ENCODE measurements at places on chromosomes 11 and 22.

- DNase-seq = no peak
Observed at GRCh38 chr22:48320683-48321451, 1506.8 kb downstream of the BRD1 start.

DNA sequence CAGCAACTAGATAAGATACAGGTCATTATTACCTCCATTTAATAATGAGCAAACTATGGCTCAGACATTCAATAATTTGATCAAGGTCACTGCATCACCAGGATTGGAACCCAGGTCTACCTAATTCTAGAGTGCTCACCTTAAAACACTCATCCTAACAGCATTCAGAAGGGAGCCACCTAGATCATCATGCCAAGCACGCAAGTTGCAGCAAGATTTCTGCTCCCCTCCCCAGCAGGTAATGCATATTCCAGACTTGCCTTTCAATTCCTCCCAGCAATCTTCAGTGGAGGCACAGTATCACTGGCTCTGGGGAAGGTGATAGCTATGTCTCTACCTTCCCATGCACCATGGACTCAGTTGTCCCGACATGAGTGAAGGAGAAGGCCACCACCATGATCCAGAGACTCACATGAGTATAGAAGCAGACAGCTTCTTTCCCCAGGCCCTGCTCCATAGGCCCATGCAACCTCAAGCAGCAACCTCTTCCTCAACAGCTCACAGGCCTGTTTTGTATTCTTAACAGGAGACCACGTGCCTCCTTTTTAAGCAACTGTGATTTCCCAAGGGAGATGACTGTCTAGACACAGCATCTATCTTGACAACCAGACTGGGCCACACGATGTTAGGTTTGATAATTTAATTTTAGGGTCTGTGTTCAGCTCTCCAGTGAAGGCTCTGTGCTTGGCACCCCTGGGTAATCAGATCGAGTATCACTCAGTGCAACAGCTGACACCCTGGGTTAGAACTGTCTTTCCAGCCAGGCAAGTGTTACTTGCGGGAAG, 36.4 kb downstream of the RAB30 start:
- DNase-seq = no peak

DNA sequence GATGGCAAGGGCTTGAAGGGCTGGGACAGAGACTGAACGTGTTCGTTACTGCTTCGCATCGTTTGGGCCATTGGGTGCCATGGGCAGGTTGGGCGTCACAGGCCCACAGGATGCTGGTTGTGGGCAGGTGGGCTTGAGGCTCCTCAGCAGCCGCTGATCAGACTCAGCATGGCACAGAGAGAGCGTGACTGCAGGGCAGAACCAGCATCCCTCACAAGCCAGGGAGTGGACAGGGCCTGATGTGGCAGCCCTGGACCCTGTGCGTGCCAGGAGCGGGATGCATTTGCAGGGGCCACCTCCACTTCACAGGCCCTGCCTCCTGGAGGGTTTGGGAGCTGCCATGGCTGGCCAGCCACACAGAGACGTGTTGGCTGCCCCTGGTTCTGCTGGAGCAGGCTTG, 1228.3 kb downstream of the BRD1 start:
- DNase-seq = no peak

DNA sequence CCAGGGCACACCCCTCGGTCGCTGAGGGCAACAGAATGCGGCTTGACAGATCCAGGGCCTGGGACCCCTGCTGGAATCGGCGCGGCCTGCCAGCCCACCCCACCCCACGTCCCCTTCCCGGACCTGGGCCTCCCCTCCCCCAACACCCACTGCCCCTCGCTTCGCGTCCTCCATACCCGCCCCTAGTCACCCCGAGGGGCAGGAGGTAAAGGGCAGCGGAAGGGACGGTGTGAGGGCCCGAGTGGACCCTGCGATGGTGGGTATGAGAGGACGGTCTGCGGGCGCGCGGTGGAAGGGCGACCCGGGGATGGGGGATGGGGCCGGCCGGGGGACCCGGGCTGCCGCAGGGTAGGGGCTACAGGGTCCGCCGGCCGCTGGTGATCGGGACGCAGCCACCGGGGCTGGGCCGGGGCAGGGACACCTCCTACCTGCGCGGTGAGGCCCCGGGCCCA, 311 bp downstream of the APBB1 start:
- no peak for DNase-seq

DNA sequence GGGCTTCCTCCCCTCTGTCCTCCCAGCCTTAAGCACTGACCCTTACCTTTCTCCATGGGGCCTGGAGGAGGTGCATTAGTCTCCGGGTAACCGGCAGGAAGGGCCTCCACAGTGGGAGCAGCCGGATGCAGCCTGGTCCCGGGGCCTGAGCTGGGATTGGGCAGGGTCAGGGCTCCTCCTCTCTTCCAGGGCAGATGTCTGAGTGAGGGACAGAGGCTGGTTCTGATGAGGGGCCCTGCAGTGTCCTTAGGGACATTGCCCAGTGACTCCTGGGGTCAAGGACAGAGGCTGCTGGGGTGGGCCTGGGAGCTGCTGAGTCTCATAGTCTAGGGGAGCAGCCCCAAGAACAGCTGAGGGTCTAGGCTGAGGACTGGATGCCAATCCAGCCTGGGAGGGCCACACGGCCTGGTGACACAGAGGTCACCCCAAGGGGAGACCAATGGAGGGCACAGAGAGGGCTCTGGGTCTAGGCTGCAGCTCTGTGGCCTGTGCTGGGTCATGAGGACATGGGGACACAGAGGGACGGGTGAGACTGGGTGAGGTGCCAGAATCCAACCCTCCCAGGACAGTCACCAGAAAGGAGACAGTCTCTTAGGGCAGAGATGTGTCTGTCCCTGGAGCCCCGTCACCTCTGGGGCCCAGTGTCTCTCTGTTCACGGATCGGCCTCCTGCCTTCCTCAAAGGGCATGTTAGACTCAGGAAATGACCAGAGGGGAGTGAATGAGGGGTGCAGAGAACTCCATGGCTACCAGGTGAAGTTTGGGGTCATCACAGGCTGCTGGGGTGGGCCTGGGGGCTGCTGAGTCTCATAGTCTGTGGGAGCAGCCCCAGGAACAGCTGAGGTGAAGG, 6.5 kb downstream of the IGLL5 start:
- DNase-seq = no peak

DNA sequence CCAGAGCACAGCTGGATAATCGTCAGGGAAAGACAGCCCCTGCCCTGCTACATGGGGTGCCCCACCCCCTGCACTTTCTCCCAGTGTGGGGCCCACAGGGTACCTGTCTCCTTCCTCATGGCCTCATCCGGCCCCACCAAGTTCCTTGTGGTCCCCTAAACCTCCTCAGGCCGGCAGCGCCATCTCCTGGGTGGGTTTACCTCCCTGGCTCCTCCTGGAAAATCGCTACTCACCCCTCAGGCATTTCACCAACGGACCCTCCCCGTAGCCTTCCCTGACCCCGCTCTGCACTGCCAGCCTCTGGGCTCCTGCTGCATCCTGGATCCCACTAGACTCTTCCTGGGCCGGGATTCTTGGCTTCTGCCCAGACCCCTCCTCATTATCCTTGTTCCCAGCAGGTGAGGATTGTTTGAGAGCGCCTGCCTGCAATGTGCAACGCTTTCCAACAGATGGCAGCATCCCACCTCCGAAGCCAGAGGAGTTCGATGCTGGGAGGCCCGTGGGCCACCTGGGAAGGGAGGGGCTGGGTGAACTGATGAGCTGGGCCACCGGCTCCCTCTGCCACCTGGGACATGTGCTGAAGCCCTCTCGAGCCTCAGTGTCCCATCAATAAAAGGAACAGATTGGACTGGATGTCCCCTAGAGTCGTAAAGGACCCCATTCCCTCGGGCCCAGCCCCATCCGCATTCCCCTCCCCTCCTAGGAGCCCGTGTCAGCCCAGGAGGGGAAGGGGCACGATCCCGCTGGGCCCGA, 44.2 kb upstream of the TTLL12 start:
- peak; percentile 40 for DNase-seq

- DNase-seq = no peak
Observed at GRCh38 chr11:45801723-45802315, 3.1 kb upstream of the SLC35C1 start.

DNA sequence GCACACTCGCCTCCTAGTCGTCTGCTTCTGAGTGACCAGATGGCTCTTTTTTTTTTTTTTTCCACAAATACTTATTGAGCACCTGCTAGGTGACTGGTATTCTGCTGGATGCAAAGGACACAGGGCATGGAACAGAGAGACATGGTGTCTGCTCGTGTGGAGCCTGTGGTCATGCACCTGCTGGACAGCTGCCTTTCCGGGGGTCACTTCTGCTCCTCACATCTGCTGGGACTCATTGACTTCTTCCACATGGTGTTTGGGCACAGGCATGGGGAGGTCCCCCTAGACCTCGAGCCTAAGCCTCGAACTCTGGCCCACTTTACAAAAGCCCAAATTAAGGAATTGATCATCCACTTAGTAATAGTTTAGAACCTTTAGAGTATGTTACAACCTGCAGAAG, 39.5 kb upstream of the EMID1 start:
- DNase-seq = no peak

- DNase-seq = no peak
Observed at GRCh38 chr11:79857377-79858214, 416.8 kb upstream of the TENM4 start.

- DNase-seq = peak; percentile 34
Observed at GRCh38 chr22:26398741-26399153, 30.3 kb upstream of the ASPHD2 start.

DNA sequence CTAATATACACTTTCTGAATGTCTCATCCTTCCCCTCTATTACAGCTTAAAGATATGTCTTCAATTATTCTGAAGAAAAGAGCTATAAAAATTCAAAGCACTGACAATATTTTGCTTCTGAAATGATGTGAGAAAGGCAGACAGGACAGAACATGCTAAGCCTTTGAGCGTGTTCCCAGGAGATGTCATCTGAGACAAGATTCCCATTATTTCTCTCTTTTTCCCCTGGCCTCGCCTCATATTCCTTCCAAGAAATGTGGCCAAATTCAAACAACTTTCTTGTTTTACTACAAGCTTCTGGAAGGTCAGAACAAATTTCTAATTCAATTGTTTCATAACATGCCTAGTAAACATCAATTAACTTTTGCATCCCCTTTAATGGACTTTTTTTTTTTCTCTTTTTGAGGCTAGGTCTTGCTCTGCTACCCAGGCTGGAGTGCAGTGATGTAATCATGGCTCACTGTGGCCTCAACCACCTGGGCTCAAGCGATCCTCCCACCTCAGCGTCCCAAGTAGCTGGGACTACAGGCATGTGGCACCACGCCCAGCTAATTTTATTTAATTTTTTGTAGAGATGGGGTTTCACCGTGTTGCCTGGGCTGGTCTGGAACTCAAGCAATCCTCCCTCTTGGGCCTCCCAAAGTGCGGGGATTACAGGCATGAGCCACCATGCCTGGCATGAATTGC, 37.1 kb upstream of the NFRKB start:
- no peak for DNase-seq

DNA sequence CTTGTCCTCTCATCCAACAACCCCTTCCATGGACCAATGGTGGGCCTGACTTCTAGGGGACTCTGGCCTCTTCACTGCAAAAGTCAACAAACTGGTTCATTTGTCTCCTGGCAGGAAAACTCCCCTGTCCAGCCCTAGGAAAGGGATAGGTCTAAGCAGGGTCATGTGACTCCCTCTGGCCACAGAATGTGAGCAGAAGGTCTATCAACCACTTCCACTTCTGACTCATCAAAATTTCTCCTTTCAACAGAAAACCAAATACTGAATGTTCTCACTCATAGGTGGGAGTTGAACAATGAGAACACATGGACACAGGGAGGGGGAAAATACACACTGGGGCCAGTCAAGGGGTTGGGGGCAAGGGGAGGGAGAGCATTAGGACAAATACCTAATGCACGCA, 1.3 kb upstream of the ISX start:
- DNase-seq = no peak

DNA sequence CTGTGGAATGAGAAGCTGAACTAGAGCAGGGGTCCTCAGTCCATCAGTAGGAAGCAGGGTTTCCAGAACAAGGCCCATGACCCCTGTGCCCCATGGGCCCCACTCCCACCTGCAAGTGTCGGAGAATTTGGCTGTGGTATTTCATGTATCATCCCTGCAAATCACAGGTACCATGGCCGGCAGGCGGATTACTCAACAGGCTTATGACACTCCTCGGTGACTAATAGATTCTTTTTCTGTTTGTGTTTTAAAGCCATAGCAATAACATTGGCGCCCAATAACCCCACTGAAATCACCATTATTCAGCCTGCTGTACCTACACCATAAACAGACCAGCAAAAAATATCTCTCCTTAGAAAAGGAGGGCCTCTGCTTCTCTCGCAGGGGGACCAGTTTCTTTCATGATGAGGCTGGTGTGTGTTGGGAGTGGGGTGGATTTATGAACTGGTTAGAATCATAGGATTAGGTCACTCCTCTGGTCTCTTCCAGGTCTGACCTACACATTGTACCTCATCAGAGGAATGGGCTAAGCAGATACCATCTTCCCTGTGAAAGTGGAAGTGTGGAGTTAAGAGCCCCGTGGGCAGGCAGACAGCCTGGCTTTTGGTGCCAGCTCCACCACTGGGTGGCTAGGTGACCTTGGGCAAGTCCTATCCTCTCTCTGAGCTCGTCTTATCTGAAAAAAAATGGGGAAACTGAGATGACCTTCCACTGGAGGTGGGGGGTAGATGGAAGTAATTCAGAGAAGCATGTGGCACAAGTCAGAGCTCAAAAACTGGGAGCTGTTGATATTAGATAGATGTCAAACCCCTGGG, 60.2 kb upstream of the WNT11 start:
- no peak for DNase-seq

GRCh38 chr22:49685686-49686085, 142.0 kb downstream of the BRD1 start:
- DNase-seq = no peak
